NCI-H2171 treated with DMSO at 0.1 percent for 48 hours (cell line): ENCODE measurements at places on chromosomes 1 and 21.

GRCh38 chr21:41615613-41616012 is 107.7 kb upstream of the TMPRSS2 start:
- DNase-seq = no peak

GRCh38 chr1:212621949-212622305 is 13.4 kb downstream of the ATF3 start:
- DNase-seq = no peak

DNA sequence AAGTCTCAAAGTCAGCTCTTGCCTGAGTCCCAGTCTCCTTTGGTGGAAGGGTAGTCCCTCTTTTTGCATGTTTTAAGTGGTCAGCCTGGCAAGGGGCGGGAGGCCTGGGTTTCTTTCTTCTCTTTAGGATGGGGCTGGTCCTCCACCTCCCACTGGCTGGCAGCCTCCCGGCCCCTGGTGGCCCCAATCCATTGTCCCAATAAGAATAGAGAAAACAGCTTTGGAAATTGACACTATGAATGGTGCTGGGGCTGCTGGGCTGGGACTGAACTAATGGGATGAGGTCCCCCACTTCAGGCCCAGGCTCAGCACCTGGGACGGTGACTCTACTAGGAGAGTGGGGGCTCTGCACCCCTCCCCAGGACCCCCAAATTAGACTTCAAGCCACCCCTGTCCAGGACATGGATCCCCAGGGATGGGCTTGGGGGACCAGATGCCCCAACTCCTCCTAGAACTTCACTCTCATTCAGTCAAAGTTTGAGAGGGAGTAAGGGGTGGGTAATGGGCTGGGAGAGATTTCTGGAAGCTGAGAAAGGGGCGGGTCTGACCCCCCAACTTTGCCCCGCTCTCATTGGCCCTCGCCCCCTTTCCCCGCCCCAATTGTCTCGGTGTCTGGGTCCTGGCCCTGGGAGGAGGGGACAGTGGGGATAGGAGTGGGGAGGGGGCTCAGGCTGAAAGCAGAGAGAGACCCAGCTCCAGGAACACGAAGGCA is 18.2 kb downstream of the SLC27A3 start:
- no peak for DNase-seq

DNA sequence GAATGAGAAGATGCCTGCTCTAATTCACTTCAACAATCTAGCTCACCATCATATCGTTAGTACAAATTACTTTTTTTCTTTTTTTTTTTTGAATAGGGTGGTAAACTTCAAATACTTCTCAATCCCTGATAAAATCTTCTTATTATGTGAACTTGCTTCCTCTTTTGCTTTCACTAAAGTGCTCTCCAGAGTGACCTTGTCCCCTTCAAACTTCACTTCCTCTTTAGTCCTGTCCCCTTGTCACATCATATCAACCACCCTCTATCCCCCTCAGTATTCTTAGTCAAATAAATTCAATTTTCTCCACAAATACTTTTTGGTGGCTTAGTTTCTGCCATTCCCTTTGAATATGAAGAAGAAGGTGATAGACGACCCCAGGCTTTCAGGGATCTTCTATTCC is 124.9 kb upstream of the PLXNA2 start:
- DNase-seq = no peak

DNA sequence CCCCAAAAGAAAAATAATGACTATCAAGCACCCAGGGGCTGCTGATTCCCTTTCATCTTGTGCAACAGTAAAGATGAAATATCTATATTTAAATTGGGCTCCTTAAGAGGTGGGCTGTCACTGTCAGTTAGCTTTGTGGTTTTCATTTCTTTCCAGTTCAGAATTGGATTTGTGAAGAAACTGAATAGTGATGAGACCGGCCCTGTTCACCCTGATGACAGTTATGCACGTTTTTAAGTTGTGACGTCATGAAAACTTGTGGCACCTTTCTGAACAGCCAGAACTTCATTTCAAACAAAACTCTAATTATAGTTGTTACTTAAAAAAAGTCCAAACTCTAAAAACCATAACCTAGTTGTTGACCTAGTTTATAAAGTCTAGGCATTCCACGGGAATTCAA is 125.9 kb downstream of the RUNX1 start:
- DNase-seq = no peak

DNA sequence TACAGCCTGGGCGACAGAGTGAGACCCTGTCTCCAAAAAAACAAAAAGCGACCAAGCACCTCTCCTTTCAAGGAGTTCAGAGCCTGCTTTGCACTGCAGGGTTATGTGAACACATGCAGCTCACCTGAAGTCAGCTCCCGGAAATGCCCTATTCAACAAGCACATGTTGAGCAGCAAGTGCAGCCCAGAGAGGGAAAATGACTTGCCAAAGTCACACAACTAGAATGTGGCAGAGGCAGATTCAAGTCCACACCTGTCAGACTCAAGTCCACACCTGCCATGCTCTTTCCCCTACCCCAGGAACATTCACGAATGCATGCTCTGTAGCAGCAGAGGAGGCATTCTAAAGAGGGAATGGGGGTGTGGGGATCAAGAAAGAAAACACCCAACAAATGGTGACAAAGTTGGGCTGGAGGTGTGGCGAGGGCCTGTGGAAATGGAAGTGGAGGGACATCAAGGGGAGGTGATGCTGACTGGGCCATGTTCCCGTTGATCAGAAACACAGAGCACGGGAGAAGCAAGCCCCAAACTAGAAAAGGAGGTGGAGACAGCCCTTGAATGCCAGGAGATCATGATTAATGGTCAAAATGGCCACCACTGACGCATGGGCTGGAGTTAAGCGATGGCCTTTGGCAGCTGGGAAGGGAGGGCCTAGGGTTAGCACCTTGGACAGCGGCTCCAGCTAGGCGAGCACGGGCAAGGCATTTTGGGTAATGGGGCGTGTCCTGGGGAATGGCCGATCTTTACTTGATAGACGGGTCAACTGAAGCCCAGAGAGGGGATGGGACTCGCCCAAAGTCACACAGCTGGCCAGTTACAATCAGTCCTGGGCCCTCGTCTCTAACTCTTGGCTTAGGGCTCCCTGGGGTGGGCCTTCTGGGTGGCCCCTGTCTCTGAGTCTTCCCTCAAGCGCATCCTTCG is 21.5 kb downstream of the RAP1GAP start:
- no peak for DNase-seq

- no peak for DNase-seq
Measured at GRCh38 chr1:228288536-228289238, 80.8 kb downstream of the OBSCN start.

DNA sequence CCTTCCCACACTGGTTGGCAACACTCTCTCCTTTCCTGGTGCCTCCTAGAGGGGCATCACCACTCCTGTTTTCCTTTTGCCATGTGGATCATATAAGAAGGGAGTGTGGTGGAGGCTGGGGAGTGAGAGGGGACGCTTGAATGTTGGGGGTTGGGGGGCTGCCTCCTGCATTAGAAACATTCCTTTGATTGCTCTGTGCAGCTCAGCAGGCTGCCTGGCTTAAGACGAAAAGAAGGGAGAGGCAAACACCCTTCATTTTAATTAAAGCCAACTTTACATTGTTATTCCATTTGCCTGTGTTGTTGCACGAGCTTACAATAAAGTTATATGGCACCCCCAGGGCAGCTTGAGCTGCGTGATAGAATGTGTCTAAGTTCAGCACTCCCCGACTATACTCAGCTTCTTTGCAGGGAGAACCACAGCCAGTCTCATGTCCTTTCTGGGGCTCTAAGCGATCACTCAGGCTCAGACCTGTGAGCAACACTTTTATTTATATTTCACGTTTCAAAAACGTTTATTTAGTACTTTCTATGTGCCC is 57.4 kb downstream of the FOXD2 start:
- DNase-seq = no peak

- peak; percentile 9 for DNase-seq
Measured at GRCh38 chr1:13725714-13726175, 25.8 kb downstream of the PRDM2 start.

DNA sequence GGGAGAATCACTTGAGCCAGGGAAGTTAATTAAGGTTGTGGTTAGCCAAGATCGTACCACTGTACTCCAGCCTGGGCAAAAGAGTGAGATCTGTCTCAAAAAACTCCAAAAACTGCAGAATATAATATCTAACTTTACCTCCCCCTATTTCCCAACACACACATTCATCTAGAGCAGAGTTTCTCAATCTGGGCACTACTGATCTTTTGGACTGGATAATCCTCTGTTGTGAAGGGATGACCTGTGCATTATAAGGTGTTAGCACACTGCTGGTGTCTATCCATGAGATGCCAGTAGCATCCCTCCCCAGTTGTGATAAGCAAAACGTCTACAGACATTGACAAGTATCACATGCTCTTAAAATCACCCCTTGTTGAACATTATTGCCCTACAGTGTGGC is 61.8 kb downstream of the RGS13 start:
- DNase-seq = no peak

DNA sequence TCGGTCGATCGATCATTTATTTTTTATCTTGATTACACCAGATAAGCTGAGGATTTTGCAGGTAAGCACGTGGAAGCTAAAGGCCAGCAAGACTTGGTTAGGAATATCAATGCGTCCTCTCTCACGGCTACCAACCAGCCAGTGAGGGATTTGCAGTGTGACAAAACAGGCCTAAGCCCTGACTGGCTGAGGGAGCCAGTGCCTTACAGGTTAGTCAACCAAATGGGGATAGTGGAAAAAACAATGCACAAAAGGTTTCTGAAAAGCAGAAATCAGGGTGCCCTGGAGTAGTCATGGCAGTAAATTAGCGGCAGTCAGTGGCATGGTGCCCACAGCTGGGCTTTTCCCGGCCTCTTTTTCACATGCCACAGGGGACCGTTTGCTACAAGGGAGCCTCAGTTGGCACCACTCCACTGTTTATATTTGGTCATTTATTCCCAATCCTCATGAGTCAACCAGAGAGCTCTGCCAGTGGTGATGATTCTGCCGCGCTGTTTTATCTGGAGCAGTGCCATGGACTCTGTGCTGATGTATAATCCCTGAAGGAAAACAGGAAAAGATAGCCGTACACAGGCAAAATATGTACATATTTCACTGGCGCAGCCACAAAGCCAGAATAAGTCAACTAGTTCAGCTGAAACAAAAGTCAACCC is 167.6 kb downstream of the RHOU start:
- DNase-seq = peak; percentile 80

DNA sequence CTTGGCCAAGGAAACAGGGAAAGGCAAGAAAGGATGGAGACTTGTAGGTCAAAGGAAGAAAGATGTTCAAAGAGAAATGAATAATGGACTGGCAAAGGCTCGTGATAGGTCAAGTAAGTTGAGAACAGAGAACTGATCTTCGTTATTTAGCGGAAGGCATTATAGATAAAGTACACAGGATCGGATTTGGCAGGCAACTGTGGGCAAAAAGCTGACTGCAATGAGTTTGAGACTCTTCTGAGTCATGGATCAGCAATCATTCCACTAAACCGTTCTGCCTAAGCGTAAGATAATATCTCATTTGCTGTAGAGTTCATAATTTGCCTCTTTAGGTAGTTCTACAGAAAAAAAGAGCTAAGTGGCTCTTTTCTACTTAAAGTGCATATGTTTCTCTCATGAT is 34.1 kb downstream of the KRTAP21-3 start:
- DNase-seq = no peak

- no peak for DNase-seq
Measured at GRCh38 chr1:182484067-182484466, 34.1 kb downstream of the RGSL1 start.

- no peak for DNase-seq
Measured at GRCh38 chr21:27502801-27503200, 535.9 kb upstream of the ADAMTS5 start.

GRCh38 chr21:44847261-44848056 is 26.0 kb downstream of the PTTG1IP start:
- DNase-seq = no peak

DNA sequence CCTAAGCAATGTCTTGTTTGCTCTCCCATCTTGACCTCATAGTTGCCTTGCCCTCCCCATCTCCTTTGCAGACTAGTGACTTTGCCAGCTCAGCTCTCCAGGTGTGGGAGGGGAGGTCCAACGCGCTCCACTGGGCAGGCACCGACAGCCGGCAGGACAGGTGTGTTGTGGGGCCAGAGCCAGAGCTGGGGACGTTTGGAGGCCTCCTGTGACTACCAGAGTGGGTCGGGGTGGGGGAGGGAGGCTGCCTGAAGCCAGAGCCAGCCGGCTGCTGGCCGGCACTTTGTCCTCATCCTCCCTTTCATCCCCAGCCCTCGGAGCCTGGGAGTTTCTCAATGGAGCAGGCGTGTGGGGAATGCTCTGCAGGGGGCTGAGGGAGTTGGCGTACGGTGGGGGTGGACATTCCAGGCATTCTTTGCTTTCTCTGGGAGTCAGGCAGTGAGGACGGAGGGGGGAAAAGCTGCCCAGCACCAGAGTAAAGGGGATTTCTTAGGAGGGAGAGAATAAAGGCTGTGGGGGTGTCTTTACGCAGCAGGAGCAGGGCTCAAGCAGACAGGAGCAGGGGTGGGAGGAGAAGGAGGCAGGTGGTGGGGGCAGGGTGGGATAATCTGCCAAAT is 20.2 kb downstream of the NUAK2 start:
- DNase-seq = peak; percentile 84

GRCh38 chr21:34351786-34352241 is 12.0 kb upstream of the KCNE2 start:
- DNase-seq = peak; percentile 79

DNA sequence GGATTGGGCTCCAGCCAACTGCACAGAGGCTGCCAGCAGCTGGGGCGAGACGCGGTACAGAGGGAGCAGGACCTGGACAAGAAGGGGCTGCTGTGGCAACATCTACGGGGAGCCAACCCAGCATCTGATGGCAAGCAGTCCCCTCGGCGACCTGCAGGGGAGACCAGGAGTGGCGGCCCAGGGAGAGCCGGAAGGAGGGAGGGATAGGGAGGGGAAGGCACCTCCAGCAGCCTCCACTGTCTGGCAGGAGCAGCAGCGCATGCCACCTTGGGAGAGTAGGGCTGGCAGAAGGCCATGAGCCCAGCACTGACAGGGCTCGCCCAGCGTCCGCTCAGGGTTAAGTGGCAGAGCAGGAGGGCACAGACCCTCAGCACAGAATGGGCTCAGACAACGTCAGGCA is 17.3 kb downstream of the CHD5 start:
- peak; percentile 90 for DNase-seq

DNA sequence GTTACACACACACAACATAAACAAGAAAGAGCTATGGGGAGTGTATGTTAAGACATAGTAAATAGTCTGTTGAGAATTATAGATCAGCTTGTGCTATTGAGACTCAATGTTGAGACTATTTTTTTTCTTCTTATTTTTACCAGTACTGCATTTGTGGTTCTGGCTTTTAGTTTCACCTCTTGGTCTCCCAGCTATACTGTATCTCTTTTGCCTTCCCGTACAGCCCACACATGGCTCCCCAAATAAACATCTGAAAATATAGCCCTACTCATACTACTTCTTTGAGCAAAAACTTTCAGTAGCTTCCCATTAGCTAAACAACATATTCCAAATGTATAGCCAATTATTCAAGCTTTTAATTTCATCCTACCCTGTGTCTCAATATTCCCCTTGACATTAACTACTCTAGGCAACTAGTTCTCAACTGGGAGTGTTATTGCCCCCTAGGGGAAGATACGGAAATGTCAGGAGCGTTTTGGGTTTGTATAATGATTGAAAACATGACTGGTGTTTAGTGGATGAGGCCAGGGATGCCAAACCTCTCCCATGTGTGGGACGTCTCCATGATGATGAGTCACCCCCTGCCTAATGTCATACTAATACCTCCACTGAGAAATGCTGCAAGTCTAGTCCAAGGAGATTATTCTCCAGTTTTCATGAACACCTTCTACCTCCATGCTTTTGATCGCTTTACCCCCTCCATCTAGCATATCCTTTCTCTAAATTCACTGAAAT is 6.8 kb downstream of the RPE65 start:
- peak; percentile 61 for DNase-seq
